ENCODE measurements at places on chromosomes 7 and 10.

GRCh38 chr10:97757471-97757870, 14.3 kb downstream of the SFRP5 start:
- DNase-seq, result no peak

DNA sequence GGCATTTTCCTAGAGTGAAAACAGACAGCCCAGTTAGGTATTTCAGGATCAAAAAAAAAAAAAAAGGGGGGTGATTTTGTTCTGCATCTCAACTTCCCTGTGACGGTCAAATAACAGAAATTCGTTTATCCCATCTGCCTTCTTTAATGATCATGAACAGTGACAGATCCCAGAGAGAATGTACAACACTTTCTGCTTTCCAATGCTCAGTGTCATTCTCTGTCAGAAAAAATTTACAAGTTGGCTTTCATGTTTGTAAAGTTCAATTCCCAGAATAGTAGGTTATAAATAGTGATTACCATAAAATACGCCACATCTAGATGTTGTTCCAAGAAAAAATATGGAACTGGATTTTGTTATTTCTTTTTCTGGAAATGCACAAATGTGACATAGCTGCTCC, 1013.2 kb upstream of the PHF14 start:
- DNase-seq, result no peak

DNA sequence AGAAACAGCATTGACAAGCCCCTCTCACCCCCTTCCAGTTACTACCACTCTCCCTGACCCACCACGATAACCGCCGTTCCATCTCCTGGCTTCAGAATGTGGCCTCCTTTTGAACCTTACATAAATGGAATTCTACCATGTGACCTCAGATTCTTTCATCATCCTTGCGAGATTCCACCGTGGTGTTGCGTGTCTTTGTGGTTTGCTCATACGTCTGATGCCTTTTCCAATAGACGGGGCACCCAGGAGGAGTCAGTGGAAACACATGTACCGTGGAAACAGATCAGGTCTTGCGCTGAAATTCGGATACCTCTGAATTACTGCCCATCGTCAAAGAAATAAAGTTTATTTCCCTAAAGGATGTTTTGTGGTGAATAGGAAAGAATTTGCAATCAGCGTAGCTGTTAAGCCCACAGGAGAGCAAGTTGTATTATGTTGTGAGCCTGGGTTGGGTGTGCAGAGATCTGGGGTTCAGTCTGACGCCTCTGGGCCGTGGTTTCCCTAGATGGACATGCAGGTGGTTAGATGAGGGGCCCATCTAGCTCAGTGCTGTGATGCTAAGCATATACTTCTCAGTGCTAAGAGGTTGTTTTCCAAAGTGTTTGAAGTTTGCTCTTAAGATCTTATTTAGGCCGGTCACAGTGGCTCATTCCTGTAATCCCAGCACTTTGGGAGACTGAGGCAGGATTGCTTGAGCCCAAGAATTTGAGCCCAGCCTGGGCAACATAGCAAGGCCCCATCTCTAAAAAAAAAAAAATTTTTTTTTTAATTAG, 29.1 kb downstream of the GTF2IRD1 start:
- DNase-seq, result no peak

GRCh38 chr10:67200913-67201564, 275.2 kb downstream of the LRRTM3 start:
- no peak for DNase-seq

- peak; percentile 1 for DNase-seq
These were observed 433.9 kb downstream of the SORCS3 start for GRCh38 chr10:105075031-105075430.

GRCh38 chr7:101856473-101857357, 39.3 kb downstream of the CUX1 start:
- DNase-seq, result peak; percentile 84

GRCh38 chr10:18240185-18240882, 100.1 kb downstream of the CACNB2 start:
- DNase-seq, result no peak

All from stimulated activated CD4-positive, alpha-beta T cell treated with anti-CD3 and anti-CD28 coated beads, Interleukin-1b, Interleukin-23, amount 100 ng/mL, for 48 hours (primary cell).